ENCODE measurements at places on chromosomes 1 and 21. TPM values are rescaled to one million over a fixed set of nuclear protein-coding genes. Genes with fewer than 3 reads are reported as not detected.

GLRX2 gene
- total RNA-seq = 16.6 TPM

SH3BGR gene
- 0.89 TPM for total RNA-seq

CELA2A gene
- not detected for total RNA-seq

SYCP1 gene
- not detected for total RNA-seq

ZNF678 gene
- total RNA-seq = 6.2 TPM

AMPD1 gene
- not detected for total RNA-seq

NHLH2 gene
- not detected for total RNA-seq

ST6GALNAC5 gene
- total RNA-seq = not detected

CR2 gene
- total RNA-seq = not detected

CYP4B1 gene
- total RNA-seq = 0.23 TPM

DMRTA2 gene
- not detected for total RNA-seq

CLEC20A gene
- not detected for total RNA-seq

TMEM125 gene
- total RNA-seq = 64.2 TPM

INKA2 gene
- 2.0 TPM for total RNA-seq

TEX38 gene
- 0.20 TPM for total RNA-seq

L1TD1 gene
- not detected for total RNA-seq

KCNJ9 gene
- total RNA-seq = not detected

GJA9 gene
- not detected for total RNA-seq

SLC25A34 gene
- 0.23 TPM for total RNA-seq

LIN28A gene
- not detected for total RNA-seq

LMOD1 gene
- total RNA-seq = not detected

ASTN1 gene
- total RNA-seq = not detected

TGFB2 gene
- 2.5 TPM for total RNA-seq

ASAP3 gene
- total RNA-seq = 3.1 TPM

ACTN2 gene
- not detected for total RNA-seq

PTPN14 gene
- total RNA-seq = 11.0 TPM

CATSPERE gene
- not detected for total RNA-seq

WNT4 gene
- total RNA-seq = 0.53 TPM

MSH4 gene
- 0.05 TPM for total RNA-seq

SLAMF8 gene
- not detected for total RNA-seq

KRTAP21-2 gene
- total RNA-seq = not detected

CFHR5 gene
- total RNA-seq = not detected

EPHA8 gene
- not detected for total RNA-seq

DNALI1 gene
- total RNA-seq = 0.23 TPM

FAM163A gene
- total RNA-seq = not detected

SLC1A7 gene
- 3.1 TPM for total RNA-seq

CCDC27 gene
- total RNA-seq = not detected

CRABP2 gene
- total RNA-seq = 289 TPM

DYNLT5 gene
- not detected for total RNA-seq

OSCP1 gene
- total RNA-seq = 1.1 TPM

GPR25 gene
- total RNA-seq = not detected

MIA3 gene
- 38.3 TPM for total RNA-seq

RORC gene
- total RNA-seq = 0.33 TPM

CYP4Z1 gene
- total RNA-seq = not detected

TENT5C gene
- 0.13 TPM for total RNA-seq

TTC22 gene
- 27.6 TPM for total RNA-seq

RNU1-4 gene
- total RNA-seq = under 0.01 TPM

OLIG2 gene
- not detected for total RNA-seq

SLAMF1 gene
- not detected for total RNA-seq

RTCA gene
- 19.8 TPM for total RNA-seq

CAMTA1 gene
- total RNA-seq = 38.6 TPM

FBLIM1 gene
- 20.9 TPM for total RNA-seq

GJA8 gene
- not detected for total RNA-seq

CD247 gene
- not detected for total RNA-seq

SLC45A1 gene
- total RNA-seq = not detected

PRELP gene
- total RNA-seq = 0.13 TPM

PUM1 gene
- 59.0 TPM for total RNA-seq

Data from HT-29 (cell line).